DMS79 treated with DMSO at 0.1 percent for 48 hours (cell line): ENCODE measurements at places on chromosomes 3 and 15.

GRCh38 chr3:16724487-16724886 is 119.3 kb upstream of the DAZL start:
- DNase-seq, result no peak

DNA sequence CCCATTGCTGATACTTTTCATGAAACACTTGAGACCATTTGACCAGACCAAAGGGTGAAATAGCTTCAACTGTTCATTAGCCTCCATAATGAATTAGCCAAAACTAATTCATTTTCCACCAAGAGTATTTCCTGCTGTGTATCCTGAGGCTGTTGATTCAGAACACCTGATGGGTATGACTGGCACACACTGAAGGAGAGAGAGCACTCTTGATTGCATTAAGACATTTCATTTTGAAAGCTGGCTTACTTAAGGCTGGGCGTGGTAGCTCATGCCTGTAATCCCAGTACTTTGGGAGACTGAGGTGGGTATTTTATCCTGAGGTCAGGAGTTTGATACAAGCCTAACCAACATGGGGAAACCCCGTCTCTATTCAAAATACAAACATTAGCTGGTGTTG is 175.6 kb downstream of the AGBL1 start:
- DNase-seq, result no peak

- no peak for DNase-seq
Measured at GRCh38 chr3:147930232-147930807, 521.2 kb downstream of the ZIC1 start.

GRCh38 chr3:183158113-183158512 is 4.4 kb downstream of the LAMP3 start:
- no peak for DNase-seq
